ENCODE measurements at places on chromosomes 3 and 15. TPM values are rescaled to one million over a fixed set of nuclear protein-coding genes. Genes with fewer than 3 reads are reported as not detected.
A peak's percentile ranks its signal among the peaks of the same experiment; 100 is the strongest.

DNA sequence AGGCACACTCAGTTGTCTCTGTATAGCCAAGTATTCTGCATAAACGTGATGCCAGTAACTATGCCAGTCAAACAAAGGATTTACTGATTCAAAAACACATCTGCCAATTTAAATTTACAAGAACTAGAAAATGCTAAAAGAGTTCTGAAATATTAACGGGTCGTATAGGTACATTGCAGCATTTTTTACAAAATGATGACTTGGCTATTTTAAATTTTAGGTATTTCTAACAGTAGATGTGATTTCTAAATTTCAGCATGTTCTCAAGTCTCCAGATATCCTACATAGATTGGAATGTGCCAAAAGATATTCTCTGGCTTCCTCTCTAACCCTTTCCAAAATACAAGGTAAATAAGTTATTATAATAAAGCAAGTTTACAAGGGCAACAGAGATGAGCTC lies 60.3 kb downstream of the MORC1 start:
- no peak for DNase-seq

DUOXA2 gene
- not detected for total RNA-seq

CYP8B1 gene
- not detected for total RNA-seq

DNA sequence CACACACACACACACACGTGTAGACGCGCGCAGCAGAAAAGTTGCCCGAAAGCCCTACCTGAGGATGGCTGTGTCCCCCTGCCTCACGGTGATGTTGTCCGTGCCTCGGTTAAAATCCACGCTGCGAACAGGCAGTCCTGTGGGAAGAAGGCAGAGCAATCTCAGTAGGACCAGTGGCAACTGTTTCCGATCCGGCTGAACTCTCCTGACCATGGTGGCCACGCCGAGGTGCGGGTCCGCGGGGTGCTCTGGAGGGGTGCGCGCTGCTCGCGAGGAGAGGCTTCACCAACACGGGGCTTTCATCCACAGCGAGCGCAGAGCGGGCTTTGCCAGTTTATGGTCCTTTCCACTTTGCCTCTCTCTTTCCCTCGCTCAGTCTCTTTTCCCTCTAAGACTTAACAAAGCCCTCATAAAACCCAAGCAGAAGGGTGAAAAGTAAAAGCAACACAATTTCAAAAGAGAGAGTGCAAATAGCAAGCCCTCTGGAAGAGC lies 422 bp downstream of the LSAMP start:
- DNase-seq: peak; percentile 70

DNA sequence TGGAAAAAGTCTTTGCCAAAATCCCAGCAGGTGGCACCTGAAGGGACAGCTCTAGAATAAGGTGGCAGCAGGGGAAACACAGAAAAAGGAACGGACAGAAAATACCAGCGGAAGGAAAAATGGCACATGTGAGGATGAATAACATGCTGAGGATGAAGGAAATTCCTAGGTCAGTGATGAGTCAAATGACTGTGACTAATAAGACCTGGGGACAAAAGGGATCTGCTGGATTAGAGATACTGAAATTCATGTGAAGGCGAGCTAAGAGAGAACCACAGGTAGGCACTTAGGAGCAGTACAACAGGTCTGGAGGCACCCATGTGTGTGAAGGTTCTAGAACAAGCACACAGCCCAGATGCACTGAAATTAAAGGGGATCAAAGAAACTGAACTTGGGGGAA lies 482.5 kb downstream of the FOXP1 start:
- no peak for DNase-seq

DNA sequence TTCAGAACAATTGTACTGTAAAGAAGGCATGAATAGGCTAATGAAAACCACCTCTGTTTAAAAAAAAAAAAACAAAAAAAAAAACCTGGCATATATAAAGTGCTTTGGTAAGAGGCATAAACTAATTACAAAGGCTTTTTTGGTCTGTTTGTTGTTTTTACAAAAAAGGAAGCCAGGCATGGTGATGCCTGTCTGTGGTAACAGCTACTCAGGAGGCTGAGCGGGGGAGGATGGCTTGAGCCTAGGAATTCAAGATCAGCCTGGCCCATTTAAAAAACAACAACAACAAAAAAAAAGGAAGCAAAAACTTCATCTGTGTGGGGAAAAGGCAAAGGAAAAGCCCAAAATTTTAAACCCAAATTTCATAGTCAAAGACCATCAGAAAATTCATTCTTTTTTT lies 47.0 kb downstream of the OSBPL10 start:
- no peak for DNase-seq

CISH gene
- 1.2 TPM for total RNA-seq

RFT1 gene
- 35.2 TPM for total RNA-seq

- DNase-seq: no peak
These were observed 427.3 kb downstream of the CNTN4 start for GRCh38 chr3:2525968-2526367.

TBL1XR1 gene
- total RNA-seq: 227 TPM

LRRC15 gene
- 0.11 TPM for total RNA-seq

GRCh38 chr3:126311338-126311978 lies 45.8 kb downstream of the KLF15 start:
- DNase-seq: no peak

GRCh38 chr3:157921811-157922210 lies 184.4 kb downstream of the SHOX2 start:
- DNase-seq: no peak

DNA sequence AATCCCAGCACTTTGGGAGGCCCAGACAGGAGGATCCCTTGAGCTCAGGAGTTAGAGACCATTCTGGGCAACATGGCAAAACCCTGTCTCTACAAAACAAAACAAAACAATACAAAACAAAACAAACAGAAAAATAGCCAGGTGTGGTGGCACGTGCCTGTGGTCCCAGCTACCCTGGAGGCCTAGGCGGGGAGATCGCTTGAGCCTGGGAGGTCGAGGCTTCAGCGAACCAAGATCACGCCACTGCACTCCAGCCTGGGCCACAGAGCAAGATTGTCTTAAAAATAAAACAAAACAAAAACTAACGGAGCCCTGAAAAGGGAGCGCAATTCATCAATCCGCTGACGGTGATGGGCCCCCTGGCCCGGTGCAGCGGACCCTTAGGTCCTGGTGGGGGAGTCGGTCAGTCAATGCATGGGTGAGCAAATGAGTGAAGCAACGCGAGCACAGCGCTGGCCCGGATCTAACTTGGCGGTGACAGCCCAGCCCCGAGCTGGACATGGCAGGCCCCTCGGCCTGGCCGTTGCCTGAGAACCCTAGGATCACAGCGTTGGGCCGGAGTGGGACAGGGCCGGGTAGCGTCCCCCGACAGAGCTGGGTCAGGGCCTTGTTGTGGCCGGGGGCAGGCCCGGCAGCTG lies 52.4 kb upstream of the BLM start:
- no peak for DNase-seq

NR2F2 gene
- total RNA-seq: 1.6 TPM

GRCh38 chr3:169811631-169812331 lies 889 bp upstream of the LRRIQ4 start:
- DNase-seq: no peak

DNA sequence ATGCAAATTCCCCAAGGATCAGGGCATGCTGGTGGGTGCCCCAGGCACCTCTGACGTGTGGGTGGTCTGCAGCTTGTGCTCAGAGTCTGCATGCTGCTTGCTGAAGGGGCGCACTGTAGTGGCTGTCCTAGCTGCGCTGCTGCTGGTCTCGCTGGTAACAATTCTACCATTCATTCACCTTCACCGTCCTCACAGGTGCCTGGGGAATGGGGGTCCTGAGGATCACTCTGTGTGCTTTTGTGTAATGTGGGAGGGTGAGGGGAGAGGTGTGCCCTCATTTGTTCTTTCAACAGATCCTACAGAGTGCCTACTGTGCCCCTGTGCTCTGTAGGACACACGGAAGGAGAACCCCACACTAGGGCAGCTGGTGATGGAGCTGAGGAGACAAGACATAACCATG lies 2.1 kb upstream of the ITGA11 start:
- no peak for DNase-seq

BOC gene
- total RNA-seq: 11.3 TPM

CHAC1 gene
- total RNA-seq: 6.8 TPM

GRIP2 gene
- total RNA-seq: 0.77 TPM

DNA sequence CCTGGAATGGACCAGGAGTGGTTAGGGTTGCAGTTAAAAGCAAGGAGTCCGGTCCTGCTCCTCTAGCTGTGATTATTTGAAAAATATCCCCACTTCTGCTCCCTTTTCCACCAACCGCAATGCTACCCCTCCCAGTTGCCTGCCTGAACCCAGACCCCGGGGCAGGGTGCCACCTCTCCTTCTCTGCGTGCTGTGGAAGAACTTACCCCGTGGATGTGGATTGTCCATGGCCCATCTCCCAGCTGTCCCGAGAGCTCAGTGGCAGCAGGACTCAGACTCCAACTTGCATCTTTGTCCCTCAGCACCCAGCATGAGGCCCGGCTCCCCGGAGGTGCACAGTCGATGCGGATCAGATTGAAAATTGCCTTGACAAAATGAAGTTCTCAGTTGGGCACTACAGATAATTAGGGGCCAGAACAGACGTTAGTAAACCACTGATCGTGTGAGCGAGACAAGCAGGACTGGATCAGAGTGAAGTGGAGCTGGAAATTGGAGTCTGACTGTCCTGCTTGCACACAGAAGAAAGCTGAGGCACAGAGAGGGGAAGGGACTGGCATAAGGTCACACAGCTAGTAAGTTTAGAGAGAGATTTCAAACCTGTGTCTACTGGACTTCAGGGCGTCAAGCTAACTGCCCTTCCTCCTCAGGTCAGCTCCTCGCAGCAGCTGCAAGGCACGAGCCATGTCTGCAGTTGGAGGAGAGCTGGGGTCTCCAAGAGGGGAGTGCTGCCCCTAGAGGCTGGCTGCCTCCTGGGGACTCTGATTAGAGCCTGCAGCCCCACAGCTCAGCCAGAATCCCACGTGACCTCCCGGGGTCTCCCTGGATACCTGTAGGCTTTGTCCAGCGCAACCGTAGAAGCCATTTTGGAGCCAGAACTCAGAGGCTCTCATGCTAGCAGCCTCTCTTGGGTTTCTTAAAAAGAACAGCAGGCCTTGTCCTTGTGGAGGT lies 14.7 kb downstream of the SLC6A1 start:
- DNase-seq: peak; percentile 89

NMNAT3 gene
- 1.4 TPM for total RNA-seq

- DNase-seq: no peak
These were observed 466.5 kb upstream of the PDZRN3 start for GRCh38 chr3:74091204-74091603.

CELF6 gene
- total RNA-seq: 0.36 TPM

GRCh38 chr3:55988905-55989304 lies 479.4 kb downstream of the ERC2 start:
- DNase-seq: no peak

DNA sequence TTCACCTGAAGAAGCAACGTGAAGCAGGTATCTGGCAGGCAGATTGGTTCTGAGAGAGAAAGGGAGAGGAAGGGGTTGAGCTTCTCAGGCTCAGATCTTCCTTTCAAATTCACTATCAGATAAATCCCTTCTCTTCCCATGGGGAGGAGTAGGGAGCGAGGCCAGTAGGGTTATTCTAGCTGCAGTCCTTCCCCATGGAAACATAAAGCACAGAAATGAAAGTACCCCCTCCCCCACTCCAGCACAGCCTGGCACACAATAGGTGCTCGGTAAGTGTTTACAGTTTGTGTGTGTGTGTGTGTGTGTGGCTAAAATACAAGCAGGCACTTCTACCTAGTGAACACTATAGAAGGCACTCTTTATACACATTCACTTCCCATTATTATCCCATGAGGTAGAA lies 20.8 kb upstream of the VPS8 start:
- peak; percentile 46 for DNase-seq

DGKG gene
- 0.86 TPM for total RNA-seq

DNA sequence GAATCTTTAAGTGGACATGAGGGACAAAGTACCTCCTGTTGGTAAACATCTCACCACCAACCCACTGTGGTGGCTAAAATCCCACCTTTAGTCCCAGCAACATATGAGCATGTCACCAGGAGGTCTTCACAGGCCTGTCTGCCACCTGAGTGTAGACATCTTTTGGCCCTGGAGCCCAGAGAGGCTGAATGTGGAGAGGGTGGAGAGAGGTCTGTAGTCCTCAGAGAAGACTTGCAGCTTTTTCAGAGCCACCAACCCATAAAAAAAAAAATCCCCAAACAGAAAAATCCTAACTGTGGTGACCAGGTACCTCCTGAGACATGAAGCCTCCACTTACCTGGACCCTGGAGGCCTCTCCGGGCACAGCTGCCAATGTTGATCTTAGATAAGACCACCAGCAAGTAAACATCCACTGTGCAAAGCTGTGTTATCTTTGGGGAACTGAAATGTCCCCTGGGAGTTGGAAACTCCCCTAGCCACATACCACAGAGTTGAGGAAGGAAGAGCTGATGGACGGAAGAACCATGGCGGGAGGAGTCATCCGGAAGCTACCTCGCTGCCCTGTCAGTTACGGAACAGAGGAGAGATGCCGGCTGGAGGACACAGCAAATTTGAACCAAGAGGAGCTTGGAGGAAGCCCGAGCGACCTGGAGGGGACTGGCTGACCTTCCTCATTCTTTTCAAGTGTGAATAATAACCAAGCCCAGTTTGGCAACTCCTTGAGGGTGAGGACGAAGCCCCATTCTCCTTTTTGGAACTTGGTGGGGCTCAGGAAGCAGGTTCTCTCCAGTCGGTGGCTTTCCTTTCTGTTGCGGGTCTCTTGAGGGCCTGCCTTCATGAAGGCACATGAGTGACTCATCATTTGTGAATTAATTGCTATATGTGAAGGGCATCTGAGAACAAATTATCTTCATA lies at the start of gene GHRL:
Gene GHRL (minus strand): TSS at position 443 of the 915 bp plus-strand sequence. CDS start 2,767 bp downstream, outside the sequence.
- no peak for DNase-seq

DNA sequence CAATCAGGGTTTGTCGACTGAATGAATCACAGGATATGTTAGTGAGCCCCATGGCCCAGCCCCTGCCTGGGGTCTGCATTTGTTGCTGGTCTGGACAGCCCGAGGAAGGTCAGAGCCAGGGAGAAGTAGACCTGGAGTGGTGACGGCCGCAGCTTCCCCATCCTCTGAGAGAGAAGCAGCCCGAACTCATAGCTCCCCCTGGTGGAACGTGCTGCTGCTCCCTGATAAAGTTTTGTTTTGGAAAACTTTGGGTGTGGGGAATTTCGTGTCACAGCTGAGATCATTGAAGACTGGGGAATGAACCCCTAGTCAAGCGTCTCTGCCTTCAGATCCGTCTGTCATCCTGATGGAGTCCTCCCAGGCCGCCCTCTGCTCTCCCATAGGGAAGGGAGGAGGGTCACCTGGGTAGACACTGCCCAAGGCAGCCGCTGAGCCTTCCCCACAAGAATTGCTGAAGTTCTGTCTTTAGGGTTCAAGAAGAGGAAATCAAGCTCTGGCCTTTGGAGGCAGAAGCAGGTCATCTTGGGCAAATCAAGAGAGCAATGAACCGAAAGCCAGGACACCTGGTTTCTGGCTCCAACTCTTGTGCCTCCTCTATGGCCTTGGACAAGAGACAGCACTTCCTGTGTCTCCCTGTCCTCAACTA lies 60.5 kb downstream of the GLDN start:
- DNase-seq: peak; percentile 90

ANKRD34C gene
- not detected for total RNA-seq

GRCh38 chr3:51680663-51681230 lies 9.7 kb downstream of the TEX264 start:
- no peak for DNase-seq

DNA sequence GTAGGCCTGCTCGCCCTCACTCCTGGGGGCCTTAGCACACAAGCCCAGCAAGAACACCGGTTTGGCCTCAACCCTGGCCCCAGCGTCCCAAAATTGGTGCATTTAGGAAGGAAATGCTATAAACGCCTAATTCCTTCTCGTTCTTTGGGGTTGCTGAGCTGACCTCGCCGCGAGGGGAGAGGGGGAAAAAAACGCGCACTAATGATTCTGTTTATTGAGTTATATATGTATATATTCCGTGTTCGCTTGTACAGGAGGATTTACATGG lies 3.9 kb downstream of the FEZF2 start:
- no peak for DNase-seq

All from endodermal cell (in vitro differentiated cells).